DND-41 (cell line): ENCODE measurements at places on chromosomes 11 and 22.

DNA sequence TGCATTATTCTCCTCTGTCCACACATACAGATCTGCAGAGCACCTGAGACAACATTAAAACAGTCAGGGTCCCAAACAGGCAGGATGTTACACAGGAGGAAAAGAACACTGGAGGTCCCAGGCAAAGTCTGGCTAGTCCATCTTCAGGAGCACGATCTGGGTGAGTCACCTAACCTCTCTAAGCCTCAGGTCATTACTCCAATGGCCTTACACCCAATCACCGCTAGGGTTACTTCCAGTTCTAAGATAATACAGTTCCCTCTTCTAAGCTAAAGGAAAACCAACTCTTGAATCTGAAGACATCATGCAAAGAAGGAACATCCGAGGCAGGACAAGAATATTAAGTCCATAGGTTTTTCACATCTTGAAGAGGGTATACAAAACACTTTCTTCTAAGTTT, 24.5 kb downstream of the ASCC2 start:
- no peak for DNase-seq

GRCh38 chr11:112320668-112321067, 60.0 kb upstream of the PLET1 start:
- DNase-seq, result no peak

DNA sequence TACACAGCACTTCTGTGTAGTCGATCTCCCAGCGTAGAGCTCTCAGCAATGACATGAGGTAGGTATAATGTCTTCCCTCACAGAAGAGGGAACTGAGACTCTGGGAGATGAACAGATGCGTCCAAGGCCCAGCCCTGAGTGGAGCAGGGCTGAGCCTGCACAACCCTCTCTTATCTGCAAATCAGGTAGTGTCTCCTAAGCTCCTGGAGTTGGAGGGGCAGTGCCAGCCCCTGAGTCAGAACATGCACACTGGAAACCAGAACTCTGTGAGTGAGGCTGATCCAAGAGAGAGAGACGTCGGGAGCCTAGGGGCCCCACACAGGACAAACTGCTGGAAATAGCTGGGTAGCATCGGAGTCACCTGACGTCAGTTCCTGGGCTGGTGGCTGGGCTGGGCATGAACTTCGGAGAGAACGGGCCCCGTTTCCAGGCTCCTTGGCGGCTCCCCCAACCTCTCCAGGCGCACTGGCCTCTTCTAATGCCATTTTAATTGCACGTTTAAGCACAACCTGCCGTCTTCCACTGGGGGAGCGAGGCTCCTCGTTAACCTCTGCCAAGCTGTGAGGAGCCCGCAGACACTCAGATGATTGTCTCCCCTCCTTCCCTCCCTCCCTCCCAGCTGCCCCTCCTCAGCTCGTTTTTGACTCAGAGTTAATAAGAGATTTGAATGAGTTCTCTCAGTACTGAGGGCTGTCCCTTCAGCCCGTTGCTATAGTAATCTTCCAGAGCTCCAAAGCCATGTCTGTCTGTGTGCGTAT, 191.2 kb upstream of the TBCEL start:
- DNase-seq, result no peak

DNA sequence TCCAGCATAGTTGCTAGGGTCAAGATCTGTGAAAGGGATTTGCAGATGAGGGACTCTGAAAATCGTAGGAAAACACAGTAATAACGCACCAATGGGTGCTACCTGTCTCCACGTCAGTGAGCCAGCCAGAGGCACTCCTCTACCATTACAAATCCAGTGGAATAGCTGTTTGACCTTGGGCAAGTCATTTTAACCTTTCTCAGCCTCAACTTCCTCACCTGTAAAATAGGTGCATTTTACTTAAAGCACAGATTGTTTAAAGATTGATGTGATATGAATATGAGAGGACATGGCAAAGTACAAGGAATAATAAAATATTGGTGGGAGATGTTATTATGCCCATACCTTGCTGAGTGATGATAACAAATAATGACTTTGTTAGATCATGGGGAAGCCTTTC, 148.1 kb upstream of the TTC12 start:
- no peak for DNase-seq

- DNase-seq, result peak; percentile 87
Measured at GRCh38 chr22:30047364-30047738, 32.9 kb upstream of the HORMAD2 start.

- DNase-seq, result no peak
Measured at GRCh38 chr11:35714882-35715627, 52.5 kb downstream of the TRIM44 start.

DNA sequence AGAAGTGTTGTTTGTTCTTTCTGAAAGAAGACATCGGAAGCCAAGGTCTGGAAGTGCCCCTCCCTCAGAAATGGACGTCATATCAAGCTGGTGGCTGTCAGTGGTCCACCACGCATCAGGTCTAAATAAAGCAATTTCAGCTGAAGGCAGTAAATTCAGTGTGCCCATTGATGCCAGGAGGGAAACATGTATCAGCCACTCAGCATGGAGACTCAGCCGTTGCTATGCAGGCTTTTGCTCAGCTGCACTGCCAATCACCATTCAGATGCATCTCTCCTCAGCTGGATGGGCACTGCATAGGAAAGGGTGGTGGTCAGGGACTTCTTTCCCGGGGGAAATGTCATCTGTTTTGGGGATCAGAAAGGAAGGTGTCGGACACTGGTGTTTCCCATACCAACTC, 878.2 kb downstream of the NTM start:
- no peak for DNase-seq

GRCh38 chr11:60899046-60899936, 7.1 kb downstream of the PRPF19 start:
- peak; percentile 50 for DNase-seq

GRCh38 chr11:93933230-93933629, 82.8 kb upstream of the VSTM5 start:
- no peak for DNase-seq

GRCh38 chr11:32584921-32585320, 1.3 kb downstream of the EIF3M start:
- no peak for DNase-seq

GRCh38 chr11:65468874-65469333, 29.9 kb upstream of the MALAT1 start:
- DNase-seq, result peak; percentile 51

DNA sequence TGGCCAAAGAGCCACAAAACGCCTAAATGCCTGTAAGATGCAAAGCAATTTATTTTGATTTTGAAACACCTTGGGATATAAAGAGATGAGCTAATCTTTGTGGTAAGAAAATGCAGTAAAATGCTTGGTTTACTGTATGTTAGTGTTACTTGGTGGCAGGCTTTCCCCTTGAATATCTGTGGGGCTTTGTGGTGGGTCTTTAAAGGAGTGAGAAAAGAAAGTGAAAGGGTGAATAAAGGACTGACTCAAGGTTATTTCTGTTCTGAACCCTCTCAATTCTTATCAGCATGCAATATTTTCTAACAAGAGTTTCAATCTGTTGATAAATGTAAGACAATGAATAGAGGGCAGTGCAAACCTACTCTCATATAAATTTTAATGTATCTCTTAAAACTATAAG, 1555.9 kb upstream of the RAG2 start:
- no peak for DNase-seq

GRCh38 chr11:82969811-82970210, 68.3 kb downstream of the DDIAS start:
- DNase-seq, result no peak

DNA sequence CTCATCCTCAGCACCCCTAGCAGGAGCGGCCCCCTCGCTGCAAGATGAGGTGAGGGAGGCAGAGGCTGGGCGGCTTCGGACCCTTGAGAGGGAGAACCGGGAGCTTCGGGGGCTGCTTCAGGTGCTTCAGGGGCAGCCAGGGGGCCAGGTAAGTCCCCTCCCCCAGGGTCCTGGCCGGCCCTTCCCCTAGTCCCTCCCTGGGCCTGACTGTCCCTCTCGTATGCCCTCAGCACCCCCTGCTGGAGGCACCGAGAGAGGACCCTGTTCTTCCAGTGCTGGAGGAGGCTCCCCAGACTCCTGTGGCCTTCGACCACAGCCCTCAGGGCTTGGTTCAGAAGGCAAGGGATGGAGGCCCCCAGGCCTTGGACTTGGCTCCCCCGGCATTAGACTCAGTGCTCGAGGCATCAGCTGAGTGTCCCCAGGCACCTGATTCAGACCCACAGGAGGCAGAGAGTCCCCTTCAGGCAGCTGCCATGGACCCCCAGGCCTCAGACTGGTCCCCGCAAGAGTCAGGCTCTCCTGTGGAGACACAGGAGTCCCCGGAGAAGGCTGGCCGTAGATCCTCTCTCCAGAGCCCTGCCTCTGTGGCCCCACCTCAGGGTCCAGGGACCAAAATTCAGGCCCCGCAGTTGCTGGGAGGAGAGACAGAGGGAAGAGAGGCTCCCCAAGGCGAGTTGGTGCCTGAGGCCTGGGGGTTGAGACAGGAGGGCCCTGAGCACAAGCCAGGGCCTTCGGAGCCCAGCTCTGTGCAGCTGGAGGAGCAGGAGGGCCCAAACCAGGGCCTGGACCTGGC, 4.0 kb downstream of the CCDC88B start:
- DNase-seq, result peak; percentile 38

GRCh38 chr11:61555051-61555969, 25.6 kb downstream of the SYT7 start:
- no peak for DNase-seq

- no peak for DNase-seq
Measured at GRCh38 chr22:49018601-49019000, 809.1 kb downstream of the BRD1 start.

DNA sequence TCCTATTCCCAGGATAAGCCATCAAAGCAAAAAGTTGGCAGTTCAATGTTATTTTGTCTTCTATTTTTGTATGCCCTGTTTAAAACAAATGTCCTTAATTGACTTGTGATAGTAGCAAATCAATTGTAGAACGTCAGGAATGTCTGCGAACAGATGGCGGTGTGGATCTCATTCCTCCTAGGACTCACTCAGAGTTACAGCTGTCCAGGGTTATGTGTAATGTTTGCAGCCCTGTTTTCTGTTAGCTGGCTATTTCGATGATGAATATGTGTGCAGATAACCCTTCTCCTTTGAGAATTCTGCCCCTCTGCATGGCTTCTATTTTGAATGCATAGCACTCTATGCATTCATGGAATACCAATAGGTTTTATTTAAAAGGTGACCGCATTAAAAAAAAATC, 1248.0 kb upstream of the CNTN5 start:
- DNase-seq, result no peak

GRCh38 chr22:31323578-31324550, 22.3 kb downstream of the PATZ1 start:
- no peak for DNase-seq

DNA sequence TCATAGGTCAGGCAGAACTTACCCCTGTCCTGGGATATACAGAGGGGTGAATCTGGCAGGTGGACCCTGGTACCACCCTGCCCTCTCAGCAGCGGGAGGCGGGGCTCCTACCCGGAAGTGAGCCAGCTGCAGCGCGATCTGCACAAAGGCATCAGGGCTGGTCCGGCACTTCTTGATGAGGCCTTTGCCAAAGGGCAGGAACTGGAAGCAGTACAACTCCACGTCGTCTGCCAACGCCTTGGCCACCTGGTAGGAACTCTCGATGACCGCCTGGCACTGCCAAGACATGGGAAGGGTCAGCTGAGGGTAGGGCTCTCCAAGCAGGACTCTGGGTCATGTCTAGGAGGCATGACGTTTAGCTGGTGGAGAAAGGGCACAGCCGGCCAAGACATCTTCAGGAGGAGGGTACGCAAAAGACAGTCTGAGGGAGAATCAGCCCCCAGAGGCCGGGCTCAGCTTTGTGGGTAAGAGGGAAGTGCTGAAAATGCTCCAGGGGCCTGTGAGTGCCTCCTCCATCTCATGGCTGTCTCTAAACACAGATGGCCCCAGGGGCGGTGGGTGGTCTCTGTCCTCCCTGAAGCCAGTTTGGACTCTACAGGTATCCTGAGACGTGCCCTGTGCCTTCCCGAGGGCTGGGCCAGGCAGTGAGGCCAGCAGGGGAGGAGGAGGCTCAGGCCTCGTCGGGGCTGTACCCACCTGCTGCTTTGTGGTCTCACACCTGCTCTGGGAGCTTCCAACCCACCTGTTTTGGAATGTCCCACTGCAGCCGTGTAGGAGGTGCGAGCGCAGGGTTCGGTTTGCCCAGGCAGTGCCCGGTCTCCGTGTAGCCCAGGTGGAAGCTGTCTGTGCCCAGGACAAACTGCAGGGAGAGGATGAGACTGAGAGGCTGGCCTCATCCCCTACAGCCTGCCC, 6.7 kb downstream of the CPT1B start:
- DNase-seq, result no peak

GRCh38 chr11:6219359-6219758, 14.0 kb downstream of the C11orf42 start:
- no peak for DNase-seq

DNA sequence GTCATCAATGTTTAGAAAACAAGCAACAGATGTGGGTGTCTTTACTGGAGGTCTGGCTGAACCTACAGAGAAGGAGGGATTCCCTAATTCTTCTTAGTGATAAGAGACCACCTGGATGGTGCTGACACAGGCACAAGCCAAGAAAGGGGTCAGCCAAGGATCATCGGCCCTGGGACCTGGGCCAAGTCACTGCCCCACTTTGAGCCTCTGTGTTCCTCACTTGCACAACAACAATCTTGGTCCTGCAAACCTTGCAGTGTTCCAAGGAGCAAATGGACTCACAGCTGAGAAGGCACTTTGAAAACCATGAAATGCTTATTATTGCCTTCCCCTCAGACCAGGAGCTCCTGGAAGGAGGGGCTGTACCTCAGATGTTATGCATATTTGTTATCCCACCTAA, 7.0 kb upstream of the KCNE3 start:
- DNase-seq, result no peak

DNA sequence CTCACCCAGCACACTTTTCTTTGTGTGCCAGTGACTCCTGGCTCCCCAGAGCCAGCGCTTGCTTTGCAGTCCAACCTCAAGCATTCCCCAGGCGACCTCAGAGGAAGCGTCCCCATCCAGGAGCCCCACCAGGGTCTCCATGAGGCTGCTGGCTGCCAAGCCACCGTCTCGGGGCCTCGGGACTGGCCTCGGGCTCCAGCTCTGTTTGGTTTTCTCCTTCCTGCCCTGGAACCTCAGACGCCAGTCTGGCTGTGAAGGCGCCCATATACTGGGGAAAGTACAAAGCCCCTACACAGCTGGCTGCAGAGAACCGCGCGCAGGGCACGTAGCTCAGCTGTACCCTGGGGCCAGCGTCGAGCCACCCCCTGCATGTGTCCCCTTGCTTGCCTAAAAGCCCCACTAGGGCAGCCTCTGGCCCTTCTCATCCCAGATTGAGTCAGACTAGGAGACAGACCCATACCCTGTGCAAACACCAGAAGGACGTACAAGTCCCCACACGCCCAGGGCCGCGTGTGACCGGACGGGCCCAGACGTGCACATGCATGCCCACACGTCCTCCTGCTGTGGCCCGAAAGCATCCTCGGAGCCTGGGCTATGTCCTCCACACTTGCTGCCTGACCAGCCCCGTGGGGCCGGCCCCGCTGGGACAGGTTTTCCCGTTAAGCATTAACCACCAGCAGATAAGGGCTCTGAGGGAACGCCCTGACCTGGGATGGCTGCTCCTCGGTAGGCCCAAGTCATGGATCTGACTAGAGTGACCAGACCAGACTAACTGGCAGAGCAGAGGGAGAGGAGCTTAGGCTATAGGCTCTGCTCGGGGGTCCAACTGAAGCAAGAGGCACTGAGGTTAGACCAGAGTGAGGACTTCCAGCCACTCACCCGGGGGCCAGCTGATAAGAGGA, 4.2 kb upstream of the SYT8 start:
- no peak for DNase-seq

- DNase-seq, result no peak
Measured at GRCh38 chr11:71428861-71429435, 19.2 kb downstream of the DHCR7 start.
